ENCODE measurements at places on chromosomes 4 and X.

DNA sequence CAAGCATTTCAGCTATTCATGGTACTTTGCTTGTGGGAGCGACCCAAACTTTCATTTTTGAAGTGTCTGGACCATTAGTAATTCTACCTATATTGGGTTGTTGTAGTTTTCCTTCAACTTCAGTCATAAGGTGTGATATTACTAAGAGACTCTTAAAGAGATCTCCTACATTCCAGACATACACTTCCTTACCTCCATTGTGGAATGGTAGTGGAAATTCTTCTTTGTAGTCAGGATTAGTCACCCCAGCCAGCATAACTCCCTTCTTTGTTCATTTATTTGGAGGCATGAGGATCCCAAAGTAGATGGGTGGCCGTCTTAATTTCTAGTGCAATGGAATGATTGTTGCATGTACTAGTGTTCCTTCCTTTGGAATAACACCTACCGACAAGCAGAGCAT, 991.4 kb downstream of the ARAP2 start:
- no peak for DNase-seq

GRCh38 chr4:27692868-27693634, 832.4 kb downstream of the STIM2 start:
- no peak for DNase-seq

DNA sequence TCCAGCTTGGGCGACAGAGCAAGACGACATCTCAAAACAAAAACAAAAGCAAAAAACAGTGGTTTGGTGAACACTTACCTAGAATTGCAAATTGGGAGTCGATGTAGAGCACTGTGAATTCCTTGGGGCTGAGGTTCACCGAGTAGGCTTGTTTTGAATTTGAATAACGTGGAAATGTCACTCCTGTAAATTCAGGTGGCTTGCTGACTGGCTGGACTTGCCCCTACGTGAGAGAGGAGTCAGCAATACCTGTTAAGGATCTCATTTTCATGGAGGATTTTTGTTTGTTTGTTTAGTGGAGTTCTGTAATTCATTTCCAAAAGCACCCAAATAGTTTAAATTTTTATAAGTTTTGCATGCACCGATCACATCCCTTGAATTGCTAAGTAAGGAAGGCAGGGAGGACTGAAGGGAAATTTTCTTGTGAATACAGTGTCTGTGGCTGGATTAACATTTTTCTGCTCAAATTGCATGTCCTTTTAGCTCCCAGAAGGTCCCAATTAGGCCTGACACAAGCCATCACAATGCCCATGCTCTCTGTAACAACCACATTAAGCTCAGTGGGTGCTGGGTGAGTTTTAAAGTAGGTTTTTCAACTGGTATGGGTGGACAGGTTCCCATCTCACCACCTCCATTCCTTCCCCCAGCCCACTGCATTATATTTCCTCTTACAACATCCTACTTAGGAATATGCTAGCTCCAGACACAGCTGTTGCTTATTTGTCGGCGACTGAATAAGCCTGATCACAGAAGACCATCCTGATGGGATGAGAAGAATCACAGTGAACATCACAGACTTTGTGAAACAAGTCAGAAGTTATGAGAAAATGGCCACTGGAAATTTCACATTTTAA, 58.5 kb upstream of the TTC29 start:
- no peak for DNase-seq

DNA sequence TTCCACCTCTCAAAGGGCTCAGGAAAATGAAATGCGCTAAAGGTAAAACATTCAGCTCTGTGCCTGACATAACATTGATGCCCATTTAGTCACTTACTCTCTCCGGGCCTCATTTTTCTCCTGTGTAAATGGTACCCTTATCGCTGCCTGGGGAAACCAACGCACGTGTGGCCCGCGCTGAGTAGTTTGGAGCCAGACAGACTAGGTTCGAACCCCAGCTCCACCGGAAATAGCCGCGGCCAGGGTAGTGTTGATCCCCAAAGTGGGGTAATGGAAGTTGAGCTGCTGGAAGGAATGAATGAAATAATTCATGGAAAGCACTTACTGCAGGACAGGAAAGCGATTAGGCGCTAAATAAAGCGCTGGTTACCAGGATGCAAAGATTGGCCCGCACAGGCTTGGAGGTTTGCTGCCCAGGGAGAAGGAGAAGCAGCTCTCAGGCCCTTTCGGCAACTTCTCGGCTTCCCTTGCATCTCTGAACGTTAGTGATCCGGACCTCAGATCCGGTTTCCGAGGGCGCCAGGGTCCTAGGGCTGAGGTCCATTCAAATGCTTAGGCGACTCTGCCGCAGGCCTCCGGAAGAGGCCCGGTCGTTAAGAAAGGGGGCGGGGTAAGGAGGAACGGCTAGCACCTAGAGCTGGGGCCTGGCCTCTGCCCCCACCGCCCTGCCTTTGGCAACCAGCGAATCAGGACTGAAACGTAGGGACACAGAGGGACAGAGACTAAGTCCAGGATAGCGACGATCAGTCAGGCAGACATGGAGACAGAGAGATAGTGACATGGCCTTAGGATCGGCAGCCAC, 13.3 kb downstream of the NKX3-2 start:
- no peak for DNase-seq

- DNase-seq: no peak
These were observed 29.4 kb downstream of the IRF2 start for GRCh38 chr4:184444953-184445309.

DNA sequence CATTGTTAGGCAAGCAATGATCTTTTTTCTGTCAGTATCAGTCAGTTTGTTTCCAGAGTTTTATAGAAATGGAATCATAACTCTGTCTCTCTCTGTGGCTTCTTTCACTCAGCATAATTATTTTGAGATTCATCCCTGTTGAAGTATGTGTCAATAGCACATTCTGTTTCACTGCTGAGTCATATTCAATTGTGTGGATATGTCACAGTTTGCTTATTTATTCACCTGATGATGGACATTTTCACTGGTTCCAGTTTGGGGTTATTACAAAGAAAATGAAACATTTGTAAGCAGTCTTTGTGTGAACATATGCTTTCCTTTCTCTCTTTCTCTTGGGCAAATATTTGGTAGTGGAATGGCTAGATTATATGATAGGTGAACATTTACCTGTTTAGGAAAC, 10.2 kb upstream of the ZNF718 start:
- no peak for DNase-seq

DNA sequence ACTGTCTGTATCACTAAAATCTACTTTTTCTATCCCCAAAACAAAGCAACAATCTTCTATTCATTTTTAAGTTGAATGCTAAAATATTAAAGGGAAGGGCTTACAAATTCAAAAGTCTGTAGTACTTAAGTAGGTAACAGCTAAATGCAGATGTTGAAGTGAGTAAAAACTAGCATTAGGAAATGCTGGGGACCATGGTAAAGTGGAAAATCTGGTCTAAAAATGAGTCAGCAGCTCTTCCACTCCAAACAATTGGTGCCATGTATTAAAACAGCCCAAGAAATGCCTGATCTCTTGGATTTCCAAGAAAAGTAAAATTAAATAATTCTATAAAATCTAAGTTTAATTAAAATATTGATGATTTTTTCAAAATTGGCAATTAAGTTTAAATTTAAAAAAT, 73.3 kb upstream of the PPP3CA start:
- no peak for DNase-seq

DNA sequence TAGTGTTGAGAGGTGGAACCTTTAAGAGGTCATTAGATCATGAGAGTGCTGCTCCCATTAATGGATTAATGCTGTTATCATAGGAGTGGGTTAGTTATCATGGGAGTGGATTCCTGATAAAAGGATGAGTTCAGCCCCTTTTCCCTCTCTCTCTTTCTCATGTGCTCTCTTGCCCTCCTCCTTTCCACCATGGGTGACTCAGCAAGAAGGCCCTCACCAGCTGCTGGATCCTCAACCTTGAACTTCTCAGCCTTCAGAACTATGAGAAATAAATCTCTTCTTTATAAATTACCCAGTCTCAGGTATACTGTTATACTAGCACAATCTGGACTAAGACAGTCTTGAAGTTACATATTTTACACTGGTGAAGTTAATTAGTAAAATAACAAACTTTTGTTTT, 10.0 kb upstream of the CDKL5 start:
- DNase-seq: no peak

DNA sequence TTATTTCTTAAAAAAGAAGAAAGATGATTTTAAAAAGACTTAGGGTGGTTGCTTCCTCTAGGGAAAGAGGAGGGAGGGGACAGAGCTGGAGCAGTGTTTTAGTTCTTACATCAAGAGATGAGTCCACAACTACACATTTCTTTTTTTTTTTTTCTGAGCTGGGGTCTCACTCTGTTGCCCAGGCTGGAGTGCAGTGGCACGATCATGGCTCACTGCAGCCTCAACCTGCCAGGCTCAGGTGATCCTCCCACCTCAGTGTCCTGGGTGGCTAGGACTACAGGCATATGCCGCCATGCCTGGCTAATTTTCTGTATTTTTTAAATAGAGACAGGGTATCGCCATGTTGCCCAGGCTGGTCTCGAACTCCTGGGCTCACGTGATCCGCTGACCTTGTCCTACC, 17.2 kb downstream of the SH3KBP1 start:
- DNase-seq: no peak

DNA sequence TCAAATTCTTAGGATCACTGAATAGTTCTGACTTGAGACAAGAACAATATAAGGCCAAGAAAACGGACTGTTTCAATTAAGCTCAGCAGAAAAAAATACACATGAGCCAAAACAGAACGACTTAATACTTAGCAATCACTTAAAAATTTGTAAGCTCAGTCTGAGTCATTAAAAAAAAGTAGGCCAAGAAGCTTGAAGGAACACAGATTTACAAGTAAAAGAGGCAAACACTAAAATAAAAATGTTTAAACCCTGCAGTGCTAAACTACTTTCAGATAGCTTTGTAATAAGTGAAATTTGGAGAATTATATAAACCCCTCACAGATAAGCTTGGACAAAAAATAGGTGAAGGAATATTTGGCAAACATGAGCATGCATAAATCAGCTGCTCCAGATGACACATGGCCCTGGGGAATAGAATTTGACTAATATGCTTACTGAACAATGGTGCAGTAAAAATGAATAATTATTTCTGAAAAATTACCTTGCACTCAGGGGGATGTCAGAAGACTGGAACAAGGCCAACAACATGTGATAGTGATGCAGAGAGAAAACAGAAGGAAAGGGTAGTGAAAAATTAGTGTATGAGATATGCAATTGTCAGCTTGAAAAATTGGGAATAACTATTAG, 49.6 kb downstream of the LNX1 start:
- DNase-seq: no peak

DNA sequence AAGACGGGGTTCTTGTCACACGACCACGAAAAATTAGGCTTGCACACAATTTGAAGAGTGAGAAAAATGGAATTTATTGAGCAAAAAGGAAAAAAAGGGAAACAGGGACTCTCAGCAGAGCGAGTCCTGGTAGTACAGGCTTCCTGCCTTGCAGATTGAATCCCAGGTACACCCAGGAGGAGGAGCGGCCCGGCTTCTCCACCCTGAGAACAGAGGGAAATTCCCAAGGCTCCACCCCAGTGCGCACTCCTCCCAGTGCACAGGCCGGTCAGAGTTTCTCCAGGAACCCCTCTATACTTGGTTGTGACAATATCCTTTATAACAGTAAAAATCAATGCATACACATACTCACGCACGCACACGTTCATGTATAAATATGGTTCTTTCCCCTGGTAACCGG, 22.0 kb downstream of the SLC4A4 start:
- no peak for DNase-seq

- DNase-seq: no peak
These were observed 60.7 kb upstream of the ABCG2 start for GRCh38 chr4:88219099-88219498.

- DNase-seq: peak; percentile 50
These were observed at the start of gene FNIP2 for GRCh38 chr4:158768555-158769174. TSS of gene FNIP2 (plus strand) at chr4:158769026. CDS start at chr4:158769213, 187 bp downstream.

DNA sequence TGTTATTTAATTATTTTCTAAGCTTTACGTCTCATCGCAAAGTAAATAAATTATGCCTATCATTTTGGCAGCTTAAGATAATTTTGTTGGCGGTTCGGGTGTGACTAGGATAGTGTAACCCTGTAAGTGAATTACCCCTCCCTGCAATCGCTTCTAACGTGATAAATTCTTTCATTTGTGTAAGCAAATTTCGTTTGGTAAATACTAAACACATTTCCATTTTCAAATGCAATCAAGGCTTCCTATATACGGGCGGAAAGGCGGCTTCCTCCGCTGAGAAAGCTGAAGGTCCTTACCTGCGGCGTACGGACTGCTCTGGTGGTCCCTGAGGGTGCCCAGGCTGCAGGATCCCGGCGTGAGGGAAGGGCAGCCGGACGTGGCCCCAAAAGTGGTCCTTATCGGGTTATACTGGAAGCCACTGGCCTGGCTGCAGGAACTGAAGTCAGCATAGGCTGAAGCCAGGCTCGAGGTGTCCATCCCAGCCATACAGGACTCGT, 403 bp downstream of the PHOX2B start:
- DNase-seq: no peak

GRCh38 chr4:69773484-69773883, 13.1 kb upstream of the SULT1B1 start:
- DNase-seq: no peak

DNA sequence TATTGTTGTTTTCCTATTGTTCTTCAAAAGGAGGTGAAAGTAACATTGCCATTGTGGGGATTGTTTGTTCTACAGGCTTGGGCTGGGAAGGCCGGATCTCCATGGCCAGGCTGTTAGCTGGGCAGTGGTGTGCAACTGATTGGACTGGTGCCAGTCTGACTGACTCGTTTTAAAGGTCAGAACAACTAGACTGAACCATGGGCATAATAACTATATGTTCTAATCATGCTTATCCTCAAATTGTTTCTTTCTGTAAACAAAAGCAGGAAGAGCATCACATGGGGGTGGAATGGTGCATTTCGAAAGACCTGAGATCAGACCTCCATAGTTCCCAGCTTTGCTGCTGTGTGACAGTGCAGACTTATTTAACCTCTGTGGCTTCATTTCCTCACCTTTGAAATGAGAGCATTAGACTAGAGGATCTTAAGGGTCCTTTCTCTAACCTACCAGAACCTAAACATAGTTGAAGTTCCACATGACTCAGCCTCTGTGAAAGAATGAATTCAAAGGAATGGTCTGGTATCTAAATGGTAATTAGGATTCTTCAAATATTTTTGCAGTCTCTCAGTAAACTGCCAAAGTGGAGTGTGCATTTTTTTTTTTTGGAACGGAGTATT, 66.7 kb upstream of the PGRMC2 start:
- no peak for DNase-seq

DNA sequence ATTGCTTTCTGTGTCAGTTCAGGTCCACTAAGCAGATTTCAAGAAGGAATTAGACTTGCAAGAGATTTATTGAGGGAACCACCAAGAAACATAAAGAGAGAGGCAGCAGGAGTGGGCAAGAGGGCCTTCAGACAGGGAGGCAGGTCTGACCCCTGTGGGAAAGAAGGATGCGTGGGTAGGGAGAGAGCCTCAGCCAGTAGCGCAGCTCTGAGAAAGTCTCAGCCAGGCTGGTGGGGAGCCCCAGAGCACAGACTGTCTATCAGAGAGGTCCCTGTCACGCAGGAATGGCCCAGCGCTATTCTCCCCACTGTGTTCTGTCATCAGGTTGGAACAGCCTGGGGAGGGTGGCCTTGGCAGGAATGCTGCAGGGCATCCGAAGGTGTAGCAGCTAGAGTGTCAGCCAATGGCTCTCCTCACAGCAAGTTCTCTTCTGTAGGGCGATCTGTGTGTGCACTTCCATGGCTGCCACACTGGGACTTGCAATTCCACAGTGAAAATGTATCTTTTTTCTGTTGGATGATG, 48.0 kb downstream of the OTC start:
- no peak for DNase-seq

All from breast epithelium (tissue), 4 donors.